Kidney epithelial cell (primary cell): ENCODE measurements at places on chromosomes 5 and 9. TPM values are rescaled to one million over a fixed set of nuclear protein-coding genes. Genes with fewer than 3 reads are reported as not detected.

GRCh38 chr5:15787681-15788080 is 287.7 kb downstream of the FBXL7 start:
- no peak for DNase-seq

GRCh38 chr5:65076251-65076869 is 307.6 kb downstream of the CWC27 start:
- DNase-seq, result no peak

GRCh38 chr5:31845361-31845760 is 206.4 kb downstream of the PDZD2 start:
- DNase-seq, result no peak

The KCNV2 gene
- total RNA-seq, result not detected in 2 replicates

The GHR gene
- 0.63 and 1.2 TPM in 2 replicates for total RNA-seq
